ENCODE measurements at places on chromosomes 13 and 19.

DNA sequence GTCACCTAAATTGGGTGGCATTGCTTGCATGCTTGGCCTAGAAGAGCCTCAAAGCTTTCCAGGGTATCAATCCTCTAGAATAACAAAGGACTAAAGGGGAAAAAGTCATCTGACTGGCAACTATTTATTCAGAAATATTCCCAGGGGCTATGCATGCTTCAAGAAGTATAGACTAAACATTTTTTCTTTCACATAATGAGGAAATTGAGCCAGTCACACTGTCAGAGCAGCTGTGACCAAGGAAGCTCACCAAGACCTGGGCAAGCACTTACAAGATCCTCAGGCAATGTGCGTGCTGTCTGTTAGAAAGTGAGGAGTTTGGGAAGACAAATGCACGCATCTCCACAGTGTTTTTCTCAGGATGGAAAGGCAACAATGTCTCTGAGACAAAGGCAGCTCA lies 747.2 kb downstream of the DIAPH3 start:
- DNase-seq: no peak

DNA sequence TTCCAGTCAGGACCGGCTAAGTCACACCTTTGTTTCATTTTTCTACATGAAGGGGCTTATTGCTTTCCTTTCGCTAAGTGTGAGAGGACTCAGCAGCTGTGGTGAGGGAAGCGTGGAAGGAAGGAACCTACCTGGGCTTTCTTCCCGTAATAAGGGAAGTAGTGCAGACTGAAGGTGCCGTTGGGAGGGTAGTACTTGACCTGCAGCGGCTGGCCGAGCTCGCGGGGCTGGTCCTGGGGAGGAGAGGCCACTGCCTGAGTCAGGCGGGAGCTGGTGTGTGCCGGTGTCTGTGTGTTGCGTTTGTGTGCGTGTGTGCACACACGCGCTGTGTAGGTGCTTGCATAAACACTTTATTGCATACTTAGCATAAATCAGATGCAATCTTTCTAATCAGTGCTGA lies 7.7 kb downstream of the ATP4B start:
- no peak for DNase-seq

GRCh38 chr13:56670563-56670962 lies 470.2 kb upstream of the PRR20A start:
- no peak for DNase-seq

DNA sequence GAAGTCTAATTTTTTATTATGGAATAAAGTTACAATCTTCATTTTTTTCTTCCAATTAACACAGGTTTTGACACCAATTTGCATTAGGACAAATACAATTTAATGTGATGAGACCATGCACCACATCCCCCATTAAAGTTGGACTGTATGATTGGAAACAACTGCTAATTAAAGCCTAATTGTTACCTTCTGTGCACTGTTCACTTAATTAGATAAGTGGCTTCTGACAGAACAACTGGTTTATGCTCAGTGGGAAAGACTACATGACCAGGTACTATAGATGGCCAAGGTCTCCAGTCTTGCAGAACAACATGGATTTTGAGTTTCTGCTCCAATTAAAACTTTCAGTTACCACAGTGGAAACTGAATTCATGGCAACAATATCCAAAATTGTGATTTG lies 198.1 kb downstream of the FGF14 start:
- DNase-seq: no peak

- DNase-seq: no peak
These were observed 300.1 kb downstream of the TEX29 start for GRCh38 chr13:111620586-111620985.

GRCh38 chr13:65623148-65623547 lies 1607.0 kb downstream of the PCDH9 start:
- DNase-seq: no peak

GRCh38 chr19:6527893-6528543 lies 2.8 kb upstream of the TNFSF9 start:
- no peak for DNase-seq

- peak; percentile 33 for DNase-seq
These were observed 13.6 kb downstream of the CFD start for GRCh38 chr19:873084-873483.

DNA sequence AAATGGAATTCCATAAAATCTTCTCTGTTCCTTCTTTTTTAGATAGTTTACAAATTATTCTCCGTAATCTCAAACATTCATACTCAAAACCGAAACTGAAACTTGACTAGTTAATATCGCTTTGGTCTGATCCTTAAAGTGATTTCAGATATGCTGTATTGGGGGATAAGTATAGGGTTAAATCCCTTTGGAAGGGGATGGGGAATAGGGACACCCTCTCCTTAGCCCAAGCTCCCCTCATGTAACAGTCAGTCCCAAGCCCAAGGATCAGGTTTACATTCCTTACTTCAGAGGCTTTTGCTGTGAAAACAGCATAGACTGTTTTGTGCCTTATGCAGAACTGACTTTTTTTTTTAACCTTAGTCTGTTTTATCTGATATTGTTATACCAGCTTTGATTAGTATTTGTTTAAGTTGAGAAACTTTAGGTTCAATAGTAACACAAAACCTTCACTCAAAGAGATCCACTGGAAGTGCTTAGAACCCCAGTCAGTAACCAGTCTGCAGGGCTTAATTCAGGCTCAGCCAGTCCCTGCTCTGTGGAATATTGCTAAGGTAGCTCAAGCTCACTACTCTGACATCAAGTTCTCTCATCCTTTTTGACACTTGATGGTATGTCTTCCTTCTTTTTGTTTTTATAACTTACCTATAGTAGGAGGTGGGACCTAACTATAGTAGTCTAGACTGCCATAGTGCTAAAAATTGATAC lies 10.5 kb downstream of the CDADC1 start:
- no peak for DNase-seq

DNA sequence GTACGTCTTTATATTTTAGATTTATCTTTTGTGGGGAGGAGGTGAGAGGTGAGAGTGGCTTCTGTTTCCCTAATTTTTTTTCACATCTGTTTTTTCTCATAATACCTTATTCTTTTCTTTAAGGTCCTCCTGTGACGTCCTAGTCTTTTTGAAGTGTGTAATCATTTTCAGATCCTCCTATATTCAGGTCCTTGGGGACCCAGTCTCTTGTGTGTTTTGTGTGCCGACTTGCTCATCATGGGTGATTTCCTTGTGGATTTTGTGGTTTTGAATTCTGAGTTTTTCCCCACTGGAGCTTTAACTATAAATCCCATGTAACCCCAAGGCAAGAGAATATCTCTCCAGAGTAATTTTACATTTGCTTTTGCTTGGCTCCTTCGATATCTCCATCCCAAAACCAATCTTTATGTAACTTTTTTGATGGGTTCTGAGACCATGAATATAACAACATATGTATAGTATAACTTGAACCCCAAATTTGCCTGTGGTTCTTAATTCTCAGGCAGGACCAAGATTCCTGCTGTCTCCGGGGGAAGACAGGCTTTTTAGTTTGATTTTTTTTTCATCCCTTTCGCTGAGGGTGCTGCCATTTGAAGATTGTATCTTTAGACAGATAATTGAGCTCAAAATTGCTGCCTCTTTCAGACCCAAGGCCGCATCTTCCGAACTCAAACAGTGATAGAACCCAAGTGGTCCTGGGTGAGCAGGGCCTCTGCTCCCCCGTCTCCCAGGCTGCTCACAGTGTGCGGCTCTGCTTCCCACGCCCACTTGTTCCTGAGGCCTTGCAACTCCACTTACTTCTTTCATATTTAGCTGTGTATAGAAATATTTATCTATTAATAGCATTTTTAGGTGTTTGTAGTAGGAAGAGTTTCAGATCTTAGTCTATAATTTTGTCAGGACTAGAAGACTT lies 59.1 kb upstream of the GPR183 start:
- DNase-seq: no peak

GRCh38 chr13:27980280-27980998 lies 8.1 kb downstream of the URAD start:
- DNase-seq: no peak

- no peak for DNase-seq
These were observed 14.2 kb upstream of the TUBGCP3 start for GRCh38 chr13:112602189-112602588.

DNA sequence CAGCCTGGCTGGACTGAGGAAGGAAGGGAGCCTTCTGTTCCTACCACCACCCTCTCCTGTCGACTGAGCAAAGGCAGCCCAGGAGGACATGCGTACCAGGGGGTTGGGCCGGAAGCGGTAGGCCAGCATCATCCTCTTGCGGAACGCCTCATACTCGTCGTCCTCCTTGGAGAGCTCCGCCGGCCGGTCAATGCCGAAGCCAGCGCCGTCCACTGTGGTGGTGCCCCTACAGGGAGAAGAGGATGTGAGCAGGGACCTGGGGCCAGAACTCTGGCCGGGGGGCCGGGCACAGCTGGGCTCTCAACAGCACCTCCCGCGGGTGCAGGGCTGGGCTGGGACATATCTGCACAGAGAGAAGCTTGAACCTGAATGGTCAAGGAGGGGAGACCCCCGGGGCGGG lies 3.8 kb upstream of the TM6SF2 start:
- no peak for DNase-seq

GRCh38 chr19:13042443-13043130 lies 47.3 kb downstream of the NFIX start:
- no peak for DNase-seq

GRCh38 chr13:27954406-27954851 lies 14.7 kb downstream of the CDX2 start:
- DNase-seq: no peak

- DNase-seq: peak; percentile 16
These were observed 568 bp downstream of the POLR2I start for GRCh38 chr19:36113894-36114720.

GRCh38 chr19:9054765-9055164 lies 32.1 kb upstream of the OR1M1 start:
- no peak for DNase-seq

DNA sequence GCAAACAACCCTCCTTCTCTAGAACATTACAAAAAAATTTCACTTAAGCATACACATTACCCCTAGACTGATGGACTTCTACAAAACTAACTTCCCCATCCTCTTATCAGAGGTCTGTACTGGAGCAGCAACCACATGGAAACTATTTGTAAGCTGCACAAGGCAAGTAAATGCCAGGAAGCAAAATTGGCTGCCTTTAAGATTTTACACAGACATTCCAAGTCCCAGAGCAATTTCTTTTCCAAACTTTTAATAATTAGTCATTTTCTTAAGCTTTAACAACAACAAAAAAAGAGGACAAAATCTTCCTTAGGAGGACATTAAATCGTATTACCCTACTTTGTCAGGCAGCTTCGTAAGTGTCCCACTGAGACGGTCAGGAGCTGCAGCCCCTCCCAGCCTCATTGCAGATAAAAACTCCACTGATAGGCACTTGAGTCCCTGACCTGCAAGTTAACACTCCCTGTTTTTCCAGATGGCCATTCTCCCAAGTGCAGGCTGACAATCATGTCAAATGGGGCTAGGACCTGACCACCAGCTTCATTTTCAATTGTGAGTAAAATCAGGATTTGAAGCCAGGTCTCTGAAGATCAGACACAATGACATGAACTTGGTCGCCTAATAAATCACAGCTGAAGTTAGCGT lies 680.1 kb downstream of the DIAPH3 start:
- no peak for DNase-seq

GRCh38 chr19:35805526-35806102 lies 7.0 kb downstream of the PRODH2 start:
- no peak for DNase-seq

- no peak for DNase-seq
These were observed 2.8 kb downstream of the PPP1R37 start for GRCh38 chr19:45095496-45096413.

DNA sequence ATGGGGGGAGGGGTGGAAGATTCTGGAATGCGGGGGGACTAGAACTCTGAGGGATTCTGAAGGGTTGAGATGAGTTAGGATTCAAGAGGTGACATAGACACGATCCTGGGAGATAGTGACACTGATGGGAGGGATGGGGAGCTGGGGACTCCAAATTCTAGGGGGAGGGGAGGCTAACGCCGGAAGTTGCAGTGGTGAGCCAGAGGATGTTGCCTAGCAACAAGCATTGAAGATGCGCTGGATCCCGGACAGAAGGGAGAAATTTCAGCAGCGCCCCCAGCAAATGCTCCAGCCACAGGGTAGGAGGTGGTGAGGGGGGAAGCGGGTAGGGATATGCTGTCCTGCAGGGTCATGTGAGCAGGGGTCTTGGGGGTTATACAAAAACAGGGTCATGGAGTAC lies 6.9 kb upstream of the LTBP4 start:
- DNase-seq: no peak

GRCh38 chr19:55348317-55349034 lies 6.0 kb downstream of the COX6B2 start:
- no peak for DNase-seq

- DNase-seq: peak; percentile 97
These were observed 20.3 kb downstream of the MAST3 start for GRCh38 chr19:18117692-18118378.

- DNase-seq: no peak
These were observed 9.0 kb downstream of the SH3GL1 start for GRCh38 chr19:4391306-4391693.

DNA sequence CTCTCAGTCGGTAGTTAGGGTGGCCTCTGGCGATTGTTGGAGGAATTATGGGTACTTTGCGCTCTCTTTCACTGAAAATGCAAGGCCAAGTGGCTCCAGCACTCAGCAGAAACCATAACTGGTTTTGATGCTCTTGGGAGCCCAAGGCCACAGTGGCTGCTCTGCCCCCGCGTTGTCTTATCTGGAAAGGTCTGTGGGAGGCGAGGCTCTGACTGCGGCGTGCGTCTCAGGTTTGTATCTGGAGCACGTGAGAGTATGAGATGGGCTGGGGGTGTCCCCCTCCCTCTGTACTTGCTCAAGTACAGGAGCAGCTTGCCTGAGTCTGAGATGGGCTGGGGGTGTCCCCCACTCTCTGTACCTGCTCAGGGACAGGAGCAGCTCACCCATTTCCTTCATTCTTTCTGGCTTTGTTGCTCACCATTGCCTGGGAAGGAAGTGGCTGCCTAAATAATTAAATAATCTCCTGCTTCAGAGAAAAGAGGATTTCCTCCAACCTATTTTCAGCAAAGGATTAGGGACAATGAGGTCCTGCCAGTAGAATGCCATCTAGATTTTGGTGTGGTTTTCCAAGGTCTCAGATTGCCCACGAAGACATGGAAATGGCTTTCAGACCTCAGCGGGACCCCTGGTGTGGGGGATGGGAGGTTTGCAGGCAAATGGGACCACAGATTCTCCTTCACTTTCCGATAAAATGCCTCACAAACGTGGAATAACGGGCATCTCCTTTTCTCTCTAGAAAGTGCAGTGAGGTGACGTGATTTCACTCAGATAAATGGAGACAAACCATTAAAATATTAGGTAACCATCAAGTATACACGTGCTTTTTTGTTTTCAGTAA lies 14.7 kb downstream of the ATP11A start:
- DNase-seq: no peak

DNA sequence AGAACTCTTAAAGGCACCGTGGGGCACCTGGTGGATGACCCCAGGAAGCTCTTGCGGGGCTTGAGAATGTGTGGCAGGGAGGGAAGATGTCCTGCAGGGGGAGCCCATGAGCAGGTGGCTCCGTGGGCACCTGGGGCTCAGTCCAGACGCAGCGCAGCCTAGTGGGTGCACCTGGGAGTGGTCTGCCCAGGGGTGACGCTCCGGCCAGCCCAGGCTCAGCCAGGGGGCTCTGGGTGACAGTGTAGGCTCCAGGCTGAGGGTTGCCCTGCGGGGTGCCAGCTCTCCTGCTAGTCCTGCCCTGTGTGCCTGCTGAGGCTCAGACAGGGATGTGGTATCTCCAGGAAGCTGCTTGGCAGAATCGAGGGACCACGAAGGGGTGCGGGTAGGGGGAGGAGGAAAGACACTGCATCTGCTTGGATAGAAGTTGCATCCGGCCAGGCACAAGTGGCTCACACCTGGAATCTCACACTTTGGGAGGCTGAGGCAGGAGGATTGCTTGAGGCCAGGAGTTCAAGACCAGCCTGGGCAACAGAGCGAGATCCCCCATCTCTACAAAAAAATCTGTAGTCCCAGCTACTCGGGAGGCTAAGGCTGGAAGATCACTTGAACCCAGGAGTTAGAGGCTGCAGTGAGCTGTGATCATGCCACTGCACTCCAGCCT lies 15.0 kb upstream of the PGLS start:
- DNase-seq: peak; percentile 78
